ENCODE measurements at places on chromosomes 2 and 18. TPM values are rescaled to one million over a fixed set of nuclear protein-coding genes. Genes with fewer than 3 reads are reported as not detected.
A peak's percentile ranks its signal among the peaks of the same experiment; 100 is the strongest.

- DNase-seq: no peak
These were observed 3.1 kb upstream of the C2orf49 start for GRCh38 chr2:105334211-105334610.

TGOLN2 gene
- 56.0 TPM for total RNA-seq

- peak; percentile 82 for DNase-seq
These were observed 884.8 kb downstream of the EPHA4 start for GRCh38 chr2:220687231-220687843.

DNA sequence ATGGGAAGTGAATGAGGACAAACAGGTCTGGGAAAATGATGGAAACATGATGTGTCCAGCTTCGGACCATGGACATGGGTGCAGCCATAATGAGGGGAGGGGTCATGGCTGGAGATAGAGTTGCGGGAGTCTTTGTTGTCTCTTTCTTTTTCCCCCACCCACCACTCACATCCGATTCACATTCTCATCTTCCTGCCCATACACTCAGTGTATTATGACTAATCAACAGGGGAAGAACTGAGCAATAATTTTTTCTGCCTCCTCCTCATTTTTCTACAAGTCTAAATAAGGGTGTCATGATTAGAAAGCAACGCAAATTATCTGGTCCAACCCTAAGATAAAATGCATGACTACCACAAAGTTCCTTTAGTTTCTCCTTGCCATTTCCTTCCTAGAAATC is 5.7 kb upstream of the SERPINB2 start:
- DNase-seq: peak; percentile 11

DNA sequence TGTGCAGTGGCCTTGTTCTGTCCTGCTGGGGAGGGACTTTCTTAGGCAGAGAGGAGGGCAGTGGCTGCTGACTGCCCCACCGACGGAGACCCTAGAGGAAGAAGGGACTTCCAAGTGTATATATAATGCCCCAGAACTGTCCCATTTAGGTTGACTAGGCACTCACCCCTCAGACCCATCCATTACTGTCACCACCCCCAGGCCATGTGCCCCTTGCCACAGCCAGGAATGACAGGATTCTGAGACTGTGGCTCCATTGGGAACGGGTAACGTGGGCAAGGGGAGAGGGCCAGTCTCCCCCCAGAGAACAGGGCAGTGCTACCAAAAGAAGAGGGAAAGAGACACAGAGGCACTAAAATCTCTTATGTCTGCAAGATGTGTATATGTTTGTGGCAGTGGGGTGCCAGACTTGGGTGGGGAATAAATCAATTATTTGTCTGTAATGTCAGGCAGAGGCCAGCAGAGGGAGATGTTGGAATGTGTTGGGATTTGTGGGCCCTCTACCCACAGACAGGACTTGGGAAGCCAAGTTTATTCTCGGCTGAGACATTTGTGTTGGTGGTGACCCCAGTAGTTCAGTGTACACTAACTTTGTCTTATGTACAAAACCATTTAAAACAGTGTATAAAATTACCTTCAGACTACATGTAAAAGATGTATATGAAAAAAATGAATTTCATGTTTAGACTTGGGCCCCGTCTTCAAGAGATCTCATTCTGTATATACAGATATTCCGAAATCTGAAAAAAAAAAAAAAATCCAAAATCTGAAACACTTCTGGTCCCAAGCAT is 24.0 kb upstream of the TMEM37 start:
- DNase-seq: peak; percentile 87

GRCh38 chr2:203718087-203718486 is 11.6 kb downstream of the CD28 start:
- no peak for DNase-seq

Measured in A673 (cell line).